ENCODE measurements at places on chromosomes 5 and 9.

- DNase-seq = no peak
Observed at GRCh38 chr9:19481971-19482404, 73.2 kb downstream of the ACER2 start.

- no peak for DNase-seq
Observed at GRCh38 chr5:159825551-159826051, 90.7 kb upstream of the ADRA1B start.

DNA sequence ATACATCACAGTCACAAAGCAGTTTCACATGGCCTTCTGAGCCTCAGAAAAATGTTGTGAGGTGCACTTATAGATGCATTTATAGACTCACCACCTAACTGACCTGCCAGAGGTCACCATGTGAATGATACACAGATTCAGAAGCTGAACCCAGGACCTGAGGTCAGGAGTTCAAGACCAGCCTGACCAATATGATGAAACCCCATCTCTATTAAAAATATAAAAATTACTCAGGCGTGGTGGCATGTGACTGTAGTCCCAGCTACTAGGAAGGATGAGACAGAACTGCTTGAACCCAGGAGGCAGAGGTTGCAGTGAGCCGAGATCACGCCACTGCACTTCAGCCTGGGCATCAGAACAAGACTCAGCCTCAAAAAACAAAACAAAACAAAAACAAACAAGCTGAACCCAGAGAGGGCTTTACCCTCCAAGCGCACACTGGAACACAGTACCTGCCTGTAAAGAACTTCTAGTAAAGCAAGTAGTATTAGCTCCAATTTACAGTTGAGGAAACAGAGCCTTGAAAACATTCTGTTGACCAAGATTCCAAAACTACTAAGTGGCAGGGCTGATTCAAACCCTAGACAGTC is 16.3 kb downstream of the ECPAS start:
- no peak for DNase-seq

DNA sequence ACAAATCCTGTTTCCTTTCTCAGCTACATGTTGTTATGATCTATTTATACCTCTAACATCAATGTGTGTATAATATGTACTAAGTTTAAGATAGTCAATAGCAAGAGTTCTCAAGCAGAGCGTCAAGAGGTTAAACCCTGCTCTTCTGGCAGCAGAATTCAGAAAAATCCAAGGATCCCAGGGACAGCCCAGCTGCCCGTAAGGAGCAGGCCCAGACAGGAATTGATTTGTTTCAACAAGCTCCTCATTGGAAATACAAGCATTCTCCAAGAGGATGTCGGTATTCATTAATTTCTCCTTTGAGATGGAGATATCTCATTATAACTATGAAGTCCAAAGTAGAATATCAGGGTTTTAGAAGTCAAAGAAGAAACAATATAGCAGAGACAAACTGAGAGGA is 14.9 kb downstream of the EFNA5 start:
- DNase-seq = no peak

DNA sequence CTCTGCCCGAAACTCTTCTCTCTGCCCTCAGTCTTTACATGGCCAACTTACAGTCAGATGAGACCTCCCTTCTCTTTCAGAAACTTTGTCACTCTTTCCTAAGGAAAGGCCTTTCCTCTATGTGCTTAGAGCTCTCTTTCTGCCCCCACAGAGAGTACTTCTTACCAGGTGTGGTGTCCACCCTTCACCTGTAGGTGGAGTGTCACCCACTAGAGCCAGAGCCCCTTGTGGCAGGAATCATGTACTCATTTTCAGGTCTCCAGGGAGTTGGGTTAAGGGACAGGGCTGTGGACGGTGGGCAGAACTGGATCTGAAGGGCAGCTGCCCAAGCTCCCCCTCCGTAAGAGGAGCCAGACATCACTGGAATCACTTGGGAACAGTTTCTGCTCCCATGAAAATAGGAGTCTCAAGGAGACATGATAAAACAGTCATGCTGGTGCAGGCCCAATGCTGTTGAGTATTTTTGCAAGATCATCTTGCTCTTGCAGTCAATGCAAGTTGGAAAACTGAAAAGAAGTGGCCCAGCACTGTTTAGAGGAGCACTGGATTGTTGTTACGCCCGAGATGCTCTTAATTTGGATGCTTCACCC is 436.7 kb downstream of the ZSWIM6 start:
- DNase-seq = peak; percentile 13

DNA sequence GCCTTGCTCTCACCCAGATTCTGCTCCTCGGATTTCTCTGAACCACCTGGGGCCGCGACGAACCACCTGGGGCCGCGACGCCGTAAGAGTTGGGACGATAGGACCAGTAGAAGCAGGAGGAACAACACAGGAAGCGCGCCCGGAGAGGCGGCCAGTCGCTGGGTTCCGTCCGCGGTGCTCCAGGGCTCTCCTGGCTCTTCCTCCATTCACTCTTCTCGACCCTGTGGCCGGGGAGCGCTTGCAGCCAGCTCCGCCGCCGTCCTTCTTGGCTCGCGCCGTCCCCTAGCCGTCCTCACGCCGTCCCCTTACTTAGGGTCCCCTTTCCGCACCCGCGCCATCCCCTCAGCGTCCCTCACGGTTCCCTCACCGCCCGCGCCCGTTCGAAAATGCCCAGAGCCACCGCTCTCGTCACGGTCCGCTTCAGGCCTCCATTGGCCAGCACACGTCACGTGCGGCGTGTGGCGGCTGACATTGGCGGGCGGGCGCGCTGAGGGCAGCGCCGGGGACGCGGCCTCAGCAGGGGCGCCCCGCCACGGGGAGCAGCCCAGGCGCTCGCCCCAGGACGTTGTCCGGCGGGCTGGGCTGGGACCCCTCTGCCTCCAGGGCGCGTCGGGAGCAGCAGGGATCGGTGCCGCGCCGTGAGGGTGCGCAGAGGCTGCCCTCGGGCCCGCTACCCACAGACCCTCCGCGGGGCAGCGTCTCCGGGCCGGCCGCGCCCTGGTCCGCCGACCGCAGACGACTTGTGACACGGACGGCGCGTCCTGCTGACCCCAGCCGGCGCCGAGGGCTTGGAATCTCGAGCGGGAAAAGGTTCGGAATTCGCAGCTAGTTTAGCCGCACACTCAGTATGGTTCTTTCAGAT is 53.7 kb upstream of the PTPDC1 start:
- DNase-seq = peak; percentile 73

DNA sequence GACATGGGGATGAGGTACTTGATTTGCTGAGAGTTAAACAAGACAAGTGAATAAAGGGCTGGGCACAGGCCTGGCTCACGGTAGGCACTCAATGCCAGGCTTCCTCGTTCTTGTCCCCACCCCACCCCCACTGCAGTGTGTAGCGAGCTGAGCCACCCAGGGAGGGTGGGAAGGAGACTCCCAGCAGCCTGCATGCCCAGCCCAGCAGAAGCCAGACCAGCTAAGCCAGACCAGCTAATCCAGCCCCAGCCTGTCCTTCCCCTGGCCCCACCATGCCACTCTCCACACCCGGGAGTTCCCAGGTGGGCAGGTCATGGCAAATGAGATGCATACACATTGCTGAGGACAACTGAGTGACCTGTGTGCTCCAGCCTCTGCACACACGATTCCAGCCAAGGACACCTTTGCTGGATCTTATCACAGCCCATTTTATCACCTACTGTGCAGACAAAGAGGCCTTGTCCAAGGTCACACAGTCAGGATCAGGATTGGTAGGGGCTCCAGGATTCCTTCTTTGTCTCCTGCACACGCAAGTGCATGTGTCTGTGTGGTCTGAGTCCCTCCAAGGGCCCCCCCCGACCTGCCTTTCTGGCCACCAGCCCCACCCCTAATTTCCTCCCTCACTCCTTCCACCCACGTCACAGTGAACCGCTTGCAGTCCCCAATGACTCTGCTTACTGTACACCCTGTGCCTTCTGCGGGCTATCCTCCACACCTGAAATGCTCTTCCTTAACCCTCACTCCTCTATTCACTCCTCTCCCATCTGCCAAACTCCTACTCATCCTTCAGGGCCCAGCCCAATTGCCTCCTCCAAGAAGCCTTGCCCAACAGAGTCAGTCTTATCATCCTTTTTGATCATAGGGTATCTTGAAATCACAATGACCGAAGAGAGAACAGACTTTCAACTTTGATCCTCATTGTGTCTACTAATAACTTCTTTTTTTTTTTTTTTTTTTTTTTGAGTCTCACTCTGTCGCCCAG is 26.6 kb downstream of the DUSP1 start:
- DNase-seq = no peak

GRCh38 chr5:151315998-151316597 is 12.5 kb upstream of the SLC36A3 start:
- DNase-seq = peak; percentile 54

GRCh38 chr9:87239312-87239711 is 258.4 kb upstream of the DAPK1 start:
- DNase-seq = no peak

- no peak for DNase-seq
Observed at GRCh38 chr9:109451311-109452025, 46.6 kb downstream of the PTPN3 start.

DNA sequence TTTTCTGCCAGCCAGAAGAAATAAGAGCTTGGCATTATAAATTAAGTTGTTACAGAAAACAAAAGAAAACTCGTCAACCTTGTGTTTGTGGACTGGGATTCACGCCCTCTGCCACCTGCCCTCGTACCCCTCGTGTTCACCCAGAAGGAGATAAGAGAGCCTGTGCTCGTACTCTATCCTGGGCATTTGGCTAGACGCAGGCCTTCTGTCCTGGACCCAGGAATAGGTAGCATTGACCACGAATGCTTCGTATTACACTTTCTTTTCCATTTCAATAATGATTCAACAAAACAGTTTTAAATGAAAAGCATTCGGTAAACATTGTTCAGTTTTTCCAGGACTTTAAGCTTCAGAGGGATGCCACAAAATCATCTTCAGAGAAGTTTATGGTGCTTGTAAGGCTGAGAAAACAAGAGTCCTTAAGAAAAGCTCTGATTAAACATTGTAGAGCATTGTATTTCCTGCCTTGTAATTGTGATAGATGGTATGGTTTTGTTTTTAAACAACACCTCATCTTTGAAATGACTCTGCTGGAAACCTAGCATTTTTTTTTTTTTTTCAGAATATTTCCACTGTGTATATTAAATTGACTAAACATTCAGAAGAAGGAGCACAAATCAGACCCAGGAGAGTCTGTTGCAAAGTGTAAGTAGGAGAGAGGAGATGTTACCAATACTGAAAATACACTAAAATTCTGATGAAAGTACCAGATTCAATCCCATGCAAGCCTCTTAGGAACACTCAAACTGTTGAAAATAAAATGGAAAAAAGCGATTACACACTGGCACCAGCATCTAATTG is 27.6 kb downstream of the MTX3 start:
- DNase-seq = no peak

DNA sequence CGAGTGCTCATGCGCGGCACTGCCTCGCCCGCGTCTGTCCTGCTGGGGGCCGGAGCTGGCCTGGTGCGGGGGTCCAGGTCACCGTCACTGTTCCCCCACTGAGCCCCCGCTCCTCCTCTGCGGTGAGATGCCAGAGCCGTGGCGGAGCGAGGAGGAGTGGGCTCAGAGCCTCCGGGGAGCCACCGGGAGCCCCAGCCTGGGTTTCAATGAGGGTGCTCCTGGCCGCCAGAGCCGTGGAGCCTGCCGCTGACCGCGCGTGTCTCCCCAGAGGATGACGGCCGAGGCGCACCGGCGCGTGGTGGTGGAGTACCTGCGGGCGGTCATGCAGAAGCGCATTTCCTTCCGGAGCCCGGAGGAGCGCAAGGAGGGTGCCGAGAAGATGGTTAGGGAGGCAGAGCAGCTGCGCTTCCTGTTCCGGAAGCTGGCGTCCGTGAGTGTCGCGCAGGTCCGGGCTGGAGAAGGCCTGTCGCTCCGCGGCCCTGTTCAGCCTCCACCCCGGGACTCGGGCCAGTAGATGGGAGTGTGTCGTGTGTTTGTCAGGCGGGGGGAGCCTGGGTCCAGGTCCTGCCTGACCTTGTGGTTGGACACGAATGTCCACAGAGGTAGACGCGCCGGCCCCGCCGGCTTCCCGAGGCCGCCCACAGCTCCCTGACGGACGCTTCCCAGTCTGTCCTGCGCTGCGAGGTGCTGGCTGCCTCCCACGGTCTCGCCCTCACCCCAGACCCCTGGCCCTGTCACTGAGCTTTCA is 22.0 kb downstream of the EXOC3 start:
- DNase-seq = no peak

DNA sequence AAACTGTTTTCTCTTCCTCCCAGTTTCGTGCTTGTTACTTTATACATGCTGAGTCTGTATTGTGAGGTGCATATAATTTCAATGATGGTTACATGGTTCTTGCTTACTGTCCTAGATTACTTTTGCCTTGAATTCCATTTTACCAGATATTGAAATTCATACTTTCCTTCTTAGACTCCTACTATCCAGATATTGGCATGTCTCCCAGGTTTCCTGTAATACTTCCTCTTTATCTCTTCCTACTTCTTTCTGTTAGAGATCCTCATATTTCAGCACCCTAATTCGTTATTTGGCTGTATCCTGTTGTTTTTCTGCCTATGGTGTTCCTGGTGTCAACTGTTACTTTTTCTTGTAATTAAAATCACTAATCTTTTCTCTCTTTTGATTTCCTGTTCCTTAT is 522.1 kb downstream of the CCDC171 start:
- DNase-seq = peak; percentile 59

DNA sequence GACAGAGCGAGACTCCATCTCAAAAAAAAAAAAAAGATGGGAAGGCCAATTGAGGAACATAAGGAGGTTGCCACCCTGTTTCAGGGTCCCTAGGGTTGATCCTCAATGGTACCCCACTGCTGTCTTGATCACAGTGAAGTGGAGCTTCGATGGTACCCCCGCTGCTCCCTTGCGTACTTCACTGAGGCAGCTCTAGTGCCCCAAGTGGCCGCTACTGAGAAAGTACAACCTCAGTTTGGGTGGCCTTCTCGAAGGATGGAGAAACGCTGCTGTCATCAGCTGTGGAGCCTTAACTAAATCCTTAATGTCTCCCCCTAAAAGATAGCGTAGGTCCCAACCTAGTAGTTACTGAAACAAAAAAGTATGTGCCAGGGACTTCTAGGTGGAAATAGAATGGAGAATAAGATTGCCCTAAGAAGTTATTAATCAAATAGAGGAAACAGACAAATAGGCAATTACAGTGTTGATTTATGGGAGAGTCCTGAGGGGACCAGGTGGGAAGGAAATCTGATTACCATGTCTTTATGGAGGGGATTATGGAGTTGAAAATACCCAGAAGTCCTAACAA is 6.3 kb downstream of the TESK1 start:
- peak; percentile 55 for DNase-seq

DNA sequence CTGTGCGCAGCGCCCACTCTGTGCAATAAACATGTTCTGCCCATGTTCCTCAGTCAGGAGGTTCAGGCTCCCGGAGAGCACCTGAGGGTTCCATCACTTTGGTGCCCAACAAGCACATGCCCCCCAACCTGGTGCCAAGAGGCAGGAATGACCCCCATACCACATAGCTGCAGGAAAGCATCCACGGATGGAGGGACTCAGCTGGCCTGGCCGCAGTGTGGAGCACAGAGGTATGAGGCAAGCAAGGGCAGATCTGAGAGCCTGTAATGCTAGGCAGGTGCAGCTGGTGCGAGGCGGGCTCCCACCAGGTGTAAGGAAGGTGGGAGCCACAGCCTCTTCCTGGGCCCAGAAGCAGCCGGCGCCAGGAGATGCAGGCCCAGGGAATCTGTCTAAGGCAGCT is 4.3 kb upstream of the MRNIP start:
- no peak for DNase-seq

DNA sequence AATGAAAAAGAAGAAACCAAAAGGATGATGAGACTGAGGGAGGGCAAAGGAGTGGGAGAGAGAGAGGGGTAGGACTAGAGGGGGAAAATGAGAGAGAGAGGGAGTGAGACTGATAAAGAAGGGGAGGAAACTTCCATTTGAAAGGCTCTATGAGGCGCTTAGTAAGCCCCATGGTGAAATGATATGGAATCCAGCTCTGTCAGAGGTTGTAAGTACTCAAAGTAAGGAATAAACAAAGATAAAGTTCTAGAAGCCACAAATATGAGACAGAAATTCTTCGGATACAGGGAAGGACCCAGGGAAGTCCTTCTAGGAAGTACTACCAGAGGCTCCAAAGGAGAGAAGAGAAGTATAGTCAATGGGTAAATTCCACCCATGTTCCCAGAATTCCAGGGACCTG is 21.7 kb upstream of the VLDLR start:
- DNase-seq = no peak
